ENCODE measurements at places on chromosomes 2 and 18.

- DNase-seq, result no peak
Observed at GRCh38 chr2:239008677-239009588, 161.0 kb downstream of the TWIST2 start.

GRCh38 chr2:47277187-47277586, 122.1 kb upstream of the STPG4 start:
- DNase-seq, result no peak

DNA sequence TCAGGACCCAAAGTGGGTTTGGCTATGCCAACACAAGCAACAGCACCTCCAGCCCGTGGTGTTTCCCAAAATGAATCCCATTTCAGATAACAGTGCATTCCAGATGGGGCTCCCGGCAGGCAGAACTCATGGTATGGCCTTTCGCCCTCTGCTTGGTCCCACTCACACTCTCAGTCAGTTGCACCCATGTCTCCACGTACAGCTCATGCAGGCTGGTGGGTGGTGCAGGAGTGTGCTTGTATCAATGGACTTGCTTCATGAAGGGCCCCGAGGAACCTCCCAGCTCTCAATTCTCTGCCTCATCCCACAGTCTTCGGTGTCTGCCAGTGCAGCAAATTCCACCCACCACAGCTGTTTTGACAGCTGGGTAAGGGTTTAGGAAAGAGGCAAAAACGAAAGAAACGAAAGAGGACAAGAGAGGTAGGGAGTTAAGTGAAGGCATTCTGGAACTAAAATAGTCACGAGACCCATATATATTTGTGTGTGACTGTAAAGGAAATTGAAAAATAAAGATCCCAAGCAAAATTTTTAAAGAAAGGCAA, 278.1 kb downstream of the DCDC2C start:
- no peak for DNase-seq

DNA sequence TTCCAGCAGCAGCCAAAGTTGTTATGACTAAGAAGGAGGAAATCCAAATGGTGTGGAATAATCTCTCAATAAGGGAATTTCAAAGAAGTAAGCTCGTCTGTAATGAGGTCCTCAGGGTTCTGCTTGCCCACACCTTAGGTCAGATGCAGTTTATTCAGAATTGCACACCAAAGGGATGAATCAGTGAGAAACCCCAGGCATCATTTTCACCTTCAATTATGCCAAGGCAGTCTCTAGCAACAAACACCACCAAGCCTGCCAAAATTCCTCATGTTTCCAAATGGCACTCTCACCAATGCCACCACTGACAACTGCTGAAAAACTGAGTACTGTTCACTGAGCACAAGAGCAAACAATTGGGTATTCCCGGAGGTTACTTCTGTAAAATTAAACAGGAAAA, 43.6 kb downstream of the KCNG3 start:
- no peak for DNase-seq

GRCh38 chr2:156474401-156474800, 38.2 kb downstream of the GPD2 start:
- DNase-seq, result no peak

Data from LNCaP clone FGC (cell line).